ENCODE measurements at places on chromosomes 1 and 21.

DNA sequence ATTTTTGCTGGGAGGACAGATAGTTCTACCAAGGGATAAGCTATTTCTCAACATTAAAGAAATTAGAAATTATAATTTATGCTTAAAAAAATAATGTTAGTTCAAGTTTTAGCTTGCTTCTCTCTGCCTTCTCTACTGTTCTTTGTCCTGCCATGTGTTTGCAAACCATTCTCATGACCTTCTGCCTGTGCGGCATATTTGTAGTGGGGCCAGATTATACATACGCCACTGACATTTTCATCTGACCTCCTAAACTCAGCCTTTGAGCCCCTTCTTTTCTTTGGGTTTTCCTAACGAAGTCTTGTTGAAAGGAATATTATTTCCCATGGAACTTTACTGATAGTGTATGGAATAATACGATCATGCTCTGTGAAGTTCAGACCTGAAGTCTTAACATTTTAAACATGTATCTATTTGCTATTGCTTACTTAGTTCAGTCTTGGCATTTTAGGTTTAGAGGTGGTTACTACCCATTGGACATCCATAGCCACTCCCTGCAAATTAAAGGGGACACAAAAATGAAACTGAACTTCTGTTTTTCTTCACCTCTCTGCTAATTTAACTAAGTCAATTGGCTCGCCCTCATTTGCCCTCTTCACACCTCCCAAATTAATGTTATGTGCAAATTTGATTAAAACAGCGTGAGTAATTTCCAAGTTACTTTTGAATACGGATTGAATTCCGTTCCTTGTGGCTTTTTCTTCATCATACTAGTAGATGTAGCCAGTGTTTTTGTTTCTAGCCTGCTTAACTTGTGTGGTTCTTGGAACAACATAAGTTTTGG lies 15.6 kb downstream of the LRRC8D start:
- DNase-seq = no peak

DNA sequence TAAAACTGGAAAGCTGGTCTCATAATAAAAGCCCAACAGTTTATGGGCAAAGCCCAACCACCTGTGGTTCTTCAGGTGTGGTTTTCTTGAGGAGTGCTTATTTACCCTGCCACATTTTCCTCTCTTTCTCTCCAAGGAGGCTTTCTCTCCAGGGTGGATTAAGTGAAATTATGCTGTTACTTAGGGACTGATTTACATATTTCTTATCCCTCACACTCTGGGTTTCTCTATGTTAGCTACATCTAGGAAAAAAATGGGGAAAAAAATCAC lies 4.8 kb downstream of the TBX19 start:
- DNase-seq = no peak

DNA sequence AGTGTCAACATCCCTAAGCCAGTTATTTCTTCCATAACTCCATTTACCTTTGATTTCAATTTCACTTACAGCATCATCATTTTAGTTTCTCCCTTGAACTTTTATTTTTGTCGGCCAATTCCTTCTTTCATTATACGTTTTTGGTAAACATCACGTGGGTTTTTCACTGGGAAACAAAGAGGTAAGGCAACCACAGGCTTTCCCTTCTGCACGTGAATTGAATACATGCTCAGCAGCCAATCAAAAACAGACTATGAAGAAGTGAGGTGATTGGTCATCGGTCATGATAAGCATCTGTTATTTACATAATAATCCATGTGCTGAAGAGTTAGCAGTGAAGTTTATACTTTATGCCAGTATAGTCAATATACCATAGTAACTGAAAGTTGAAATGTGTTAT lies 98.7 kb downstream of the NCAM2 start:
- DNase-seq = no peak

DNA sequence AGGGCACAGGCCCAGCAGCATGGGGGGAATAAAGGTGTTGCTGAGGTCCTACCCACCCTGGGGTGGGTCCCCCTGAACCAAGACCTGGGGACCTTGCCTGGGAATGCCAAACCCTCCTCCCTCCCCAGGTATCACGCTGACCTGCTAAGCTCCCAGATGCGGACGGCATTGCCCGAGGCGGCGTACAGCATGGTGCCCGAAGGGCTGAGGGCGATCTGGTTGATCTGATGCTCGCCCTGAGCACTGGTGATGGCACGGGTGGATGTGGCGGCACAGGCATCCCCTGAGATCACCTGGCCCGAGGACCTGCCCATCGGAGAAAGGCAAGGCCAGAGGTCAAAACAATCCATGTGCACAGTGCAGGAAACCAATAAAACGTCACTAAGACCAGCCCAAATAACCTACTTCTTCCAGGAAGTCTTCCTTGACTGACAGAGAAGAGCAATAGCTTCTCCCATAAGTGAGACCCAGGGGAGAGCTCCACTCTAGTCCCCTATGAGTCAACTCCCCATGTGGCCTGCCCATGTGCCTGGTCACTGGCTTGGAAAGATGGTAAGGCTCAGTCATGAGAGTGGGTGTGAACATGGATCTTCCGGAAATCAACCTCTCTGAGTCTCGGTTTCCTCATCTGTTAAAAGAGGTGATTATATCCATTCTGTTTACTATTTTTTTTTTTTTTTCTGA lies 46.3 kb downstream of the KIF21B start:
- no peak for DNase-seq

DNA sequence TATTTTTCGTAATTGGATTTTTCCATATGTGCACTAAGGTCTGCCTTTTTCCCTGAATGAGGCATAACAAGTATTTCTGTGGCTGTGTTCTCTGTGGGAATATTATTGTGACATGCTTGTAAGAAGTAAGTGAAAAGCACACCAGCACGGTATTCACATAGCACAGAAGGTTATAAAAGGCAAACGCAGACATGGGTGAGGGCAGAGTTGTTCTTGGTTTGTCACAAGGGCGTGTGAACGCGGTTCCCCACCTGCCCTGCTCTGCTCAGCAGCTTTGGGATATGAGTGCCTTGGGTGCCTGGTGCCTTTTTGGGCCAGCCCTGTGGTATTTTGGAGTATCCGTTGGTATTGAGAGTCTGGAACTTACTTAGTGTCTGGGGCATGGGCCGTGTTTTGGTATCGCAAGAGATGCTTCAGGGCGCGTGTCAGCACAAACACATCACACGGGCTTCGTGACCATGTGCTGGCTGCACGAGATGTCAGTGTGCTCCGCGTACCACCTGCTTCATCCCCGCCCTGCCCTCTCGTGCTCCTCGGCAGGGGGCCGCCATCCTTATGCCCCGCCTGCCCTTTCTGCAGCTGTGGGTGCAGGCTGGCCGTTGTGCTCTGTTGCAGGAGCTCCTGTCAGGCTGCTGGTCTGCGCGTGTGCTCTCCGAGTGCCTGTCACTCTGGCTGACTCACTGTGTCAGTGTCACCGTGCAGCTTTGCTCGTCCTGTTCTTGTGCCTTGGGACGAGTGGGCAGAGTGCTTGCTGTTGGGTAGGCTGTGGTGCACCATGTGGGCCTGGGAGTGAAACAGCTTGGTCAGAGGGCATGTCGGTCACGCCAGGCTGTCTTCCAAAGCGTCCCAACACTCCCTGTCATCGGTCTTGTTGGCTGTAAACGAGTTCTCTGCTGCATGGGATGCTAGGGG lies 15.0 kb downstream of the SKI start:
- DNase-seq = peak; percentile 57

- DNase-seq = no peak
These were observed 22.2 kb upstream of the MYOC start for GRCh38 chr1:171674431-171675405.

GRCh38 chr21:44969066-44969670 lies 29.3 kb downstream of the SLX9 start:
- DNase-seq = peak; percentile 77

- no peak for DNase-seq
These were observed 87.7 kb downstream of the KCNJ6 start for GRCh38 chr21:37828556-37828955.
